ENCODE measurements at places on chromosomes 11 and 22. TPM values are rescaled to one million over a fixed set of nuclear protein-coding genes. Genes with fewer than 3 reads are reported as not detected.

DNA sequence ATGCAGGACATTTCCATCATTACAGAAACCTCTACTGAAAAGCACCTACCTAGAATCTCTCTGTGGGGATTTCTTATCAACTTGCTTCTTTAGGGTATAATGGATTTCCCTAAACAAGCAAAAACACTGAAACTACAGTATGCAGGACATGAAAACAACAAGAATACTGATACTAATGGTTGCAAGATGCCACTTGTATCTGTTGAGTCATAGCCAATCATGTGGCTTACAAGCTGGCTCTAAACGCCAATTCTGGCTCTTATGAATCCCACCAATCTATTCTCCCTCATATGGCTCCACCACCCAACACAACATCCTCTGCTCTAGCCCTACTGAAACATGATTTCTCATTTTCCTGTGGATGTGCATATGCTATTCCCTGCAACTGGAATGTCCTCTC is 22.6 kb downstream of the TENM4 start:
- no peaks in the 10 kb centered on the region for H3K4me1 ChIP-seq
- no peak overlapping the region for H3K27ac ChIP-seq
- no peak for DNase-seq
- no peaks in the 10 kb centered on the region for H3K36me3 ChIP-seq

GRCh38 chr22:40509401-40510134 is 127.0 kb downstream of the MRTFA start:
- H3K36me3 ChIP-seq = no peaks in the 10 kb centered on the region
- H3K27me3 ChIP-seq = no peaks in the 10 kb centered on the region
- H3K27ac ChIP-seq = peak overlapping the region; percentile 77
- no peak overlapping the region for H3K4me3 ChIP-seq

DNA sequence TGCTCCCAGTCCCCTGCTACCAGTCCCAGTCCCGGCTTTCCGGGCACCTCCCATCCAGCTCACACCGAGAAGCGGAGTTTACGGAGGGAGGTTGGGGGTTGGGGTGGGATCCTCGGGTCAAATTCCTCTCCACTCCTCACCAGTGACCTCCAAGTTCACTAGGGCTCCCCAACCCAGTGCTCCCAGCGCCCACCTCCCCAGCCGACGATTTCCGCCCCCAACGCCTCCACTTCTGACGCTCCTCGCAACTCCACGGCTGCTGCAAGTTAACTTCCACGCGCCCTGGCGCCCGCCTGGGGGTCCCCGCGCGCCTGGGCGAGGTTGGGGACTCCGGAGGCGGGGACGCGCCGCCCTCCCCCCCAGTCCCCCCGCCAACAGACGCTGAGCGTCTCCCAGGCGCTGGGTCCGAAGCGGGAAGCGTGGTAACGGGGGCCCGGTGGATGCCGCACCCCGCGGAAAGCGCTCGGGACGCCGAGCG is 526 bp downstream of the TPST2 start:
- peak overlapping the region; percentile 91 for H3K4me3 ChIP-seq
- peaks cover 51% of the 10 kb centered on the region for H3K4me1 ChIP-seq
- no peaks in the 10 kb centered on the region for H3K36me3 ChIP-seq
- peak overlapping the region; percentile 94 for H3K27ac ChIP-seq
- DNase-seq = peak; percentile 91

DNA sequence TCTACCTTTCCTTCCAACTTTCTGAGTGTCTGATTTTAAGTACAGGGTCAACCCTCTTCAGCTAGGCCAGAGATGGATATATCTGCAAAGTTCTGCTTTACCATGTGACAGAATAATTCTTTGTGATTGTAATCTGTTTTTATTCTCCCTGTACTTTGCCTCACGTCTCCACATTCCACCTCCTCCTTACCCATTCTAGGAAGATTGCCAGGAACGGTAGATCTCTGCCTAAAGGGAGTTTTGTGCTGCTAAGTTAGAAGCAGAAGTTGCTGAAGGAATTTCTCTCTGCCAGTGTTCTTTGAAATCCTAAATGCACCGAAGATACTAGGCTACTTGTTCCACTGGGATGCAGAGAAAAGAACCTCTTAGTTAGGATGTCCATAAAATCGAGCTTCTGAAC is 20.7 kb upstream of the FAM181B start:
- H3K27ac ChIP-seq = no peak overlapping the region
- no peak overlapping the region for H3K4me3 ChIP-seq
- H3K4me1 ChIP-seq = peaks cover 19% of the 10 kb centered on the region
- no peaks in the 10 kb centered on the region for H3K27me3 ChIP-seq
- no peaks in the 10 kb centered on the region for H3K36me3 ChIP-seq

GRCh38 chr11:93895106-93895862 is 44.9 kb upstream of the VSTM5 start:
- H3K27me3 ChIP-seq = peaks cover 7% of the 10 kb centered on the region
- H3K27ac ChIP-seq = no peak overlapping the region

DNA sequence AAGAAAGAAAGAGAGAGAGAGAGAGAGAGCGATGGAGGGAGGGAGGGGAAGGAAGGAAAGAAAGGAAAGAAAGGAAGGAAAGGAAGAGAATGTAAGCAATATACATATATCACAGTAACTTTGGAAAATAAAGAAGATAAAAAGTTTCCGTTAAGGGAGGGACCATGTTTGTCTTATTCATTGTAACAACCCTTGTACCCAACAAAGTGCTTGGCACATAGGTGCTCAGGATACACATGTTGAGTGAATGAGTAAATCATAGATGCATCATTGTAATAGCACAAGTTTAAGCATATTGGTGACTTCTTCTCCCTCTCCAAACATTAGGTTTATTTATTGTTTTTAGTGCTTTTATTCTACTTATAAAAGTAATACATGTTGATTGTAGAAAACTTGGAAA is 39.7 kb upstream of the ZNRF3 start:
- no peaks in the 10 kb centered on the region for H3K27me3 ChIP-seq
- H3K4me1 ChIP-seq = no peaks in the 10 kb centered on the region
- no peak for DNase-seq
- H3K4me3 ChIP-seq = no peak overlapping the region
- no peaks in the 10 kb centered on the region for H3K36me3 ChIP-seq

GRCh38 chr22:36887162-36887561 is 26.3 kb upstream of the CSF2RB start:
- no peaks in the 10 kb centered on the region for H3K4me1 ChIP-seq
- no peaks in the 10 kb centered on the region for H3K27me3 ChIP-seq
- H3K4me3 ChIP-seq = no peak overlapping the region

DNA sequence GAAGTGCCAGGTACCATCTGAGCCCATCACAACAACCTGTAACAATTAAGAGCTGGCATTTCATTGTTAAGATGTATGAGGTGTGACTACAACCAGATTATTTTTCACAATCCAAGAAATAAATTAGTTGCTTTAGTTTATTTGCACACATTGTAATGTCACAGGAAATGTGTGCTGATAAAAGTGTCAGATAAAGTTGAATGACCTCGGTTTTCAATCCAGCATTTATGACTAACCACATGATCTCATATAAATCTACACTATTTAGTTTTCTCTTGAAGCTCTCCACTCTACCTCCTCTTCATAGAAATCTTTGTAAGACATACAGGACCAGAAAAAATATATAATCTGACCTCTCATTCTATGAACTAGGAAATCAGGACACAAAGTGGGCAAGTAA is 166.2 kb downstream of the PGR start:
- H3K4me3 ChIP-seq = no peak overlapping the region
- DNase-seq = no peak
- H3K36me3 ChIP-seq = no peaks in the 10 kb centered on the region
- H3K27me3 ChIP-seq = no peaks in the 10 kb centered on the region

GRCh38 chr11:125514336-125515101 is 18.5 kb upstream of the FEZ1 start:
- H3K27ac ChIP-seq = peak overlapping the region; percentile 60
- DNase-seq = no peak
- H3K27me3 ChIP-seq = no peaks in the 10 kb centered on the region
- peaks cover 22% of the 10 kb centered on the region for H3K4me1 ChIP-seq

Gene MUC15
- total RNA-seq = not detected

Gene KCTD21
- 6.0 TPM for total RNA-seq

Gene NPAT
- 28.4 TPM for total RNA-seq

Gene TRIM49
- not detected for total RNA-seq

Gene DDI1
- not detected for total RNA-seq

Gene OR8D1
- not detected for total RNA-seq
